ENCODE measurements at places on chromosomes 7 and 10.

GRCh38 chr7:1364068-1364905 is 95.0 kb downstream of the MICALL2 start:
- DNase-seq = no peak

DNA sequence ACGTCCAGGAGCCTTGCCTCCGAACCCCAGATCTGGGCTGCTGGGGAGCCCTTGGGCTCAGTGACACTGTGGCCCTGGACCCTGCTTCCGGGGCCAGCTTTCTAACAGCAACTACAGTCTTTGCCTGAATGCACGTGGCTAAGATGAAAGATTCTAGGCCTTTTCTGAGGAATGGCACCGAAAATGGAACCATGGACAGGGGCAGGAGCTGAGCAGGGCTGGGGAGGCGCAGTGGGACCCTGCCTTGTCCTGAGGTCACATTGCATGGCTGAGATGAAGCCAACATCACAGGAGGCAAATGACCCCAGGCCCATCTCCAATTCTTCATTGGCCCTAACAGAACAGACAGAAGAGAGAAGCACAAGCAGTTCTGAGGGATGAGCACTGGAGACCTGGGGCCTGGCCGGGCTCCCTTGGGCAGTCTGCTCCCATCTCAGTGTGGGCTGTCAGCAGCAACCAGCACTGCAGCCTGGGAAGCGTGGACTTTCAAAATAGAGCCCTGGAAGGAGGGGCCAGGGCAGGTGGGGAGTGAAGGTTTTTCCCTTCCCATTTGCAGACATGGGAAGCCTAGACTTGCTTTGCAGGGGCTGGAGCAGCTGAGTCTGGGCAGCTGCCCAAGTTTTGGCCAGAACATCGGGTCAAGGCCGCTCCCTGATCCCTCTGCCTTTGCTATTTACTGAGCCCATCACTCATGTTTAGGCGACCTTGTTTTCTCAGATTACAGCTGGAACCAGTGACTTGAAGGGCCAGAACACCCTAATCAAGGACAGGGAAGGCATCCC is 114.4 kb upstream of the TCERG1L start:
- DNase-seq = no peak

GRCh38 chr10:132836248-132836831 is 50.4 kb upstream of the NKX6-2 start:
- no peak for DNase-seq

- DNase-seq = no peak
Measured at GRCh38 chr10:131077724-131078123, 233.8 kb downstream of the TCERG1L start.

DNA sequence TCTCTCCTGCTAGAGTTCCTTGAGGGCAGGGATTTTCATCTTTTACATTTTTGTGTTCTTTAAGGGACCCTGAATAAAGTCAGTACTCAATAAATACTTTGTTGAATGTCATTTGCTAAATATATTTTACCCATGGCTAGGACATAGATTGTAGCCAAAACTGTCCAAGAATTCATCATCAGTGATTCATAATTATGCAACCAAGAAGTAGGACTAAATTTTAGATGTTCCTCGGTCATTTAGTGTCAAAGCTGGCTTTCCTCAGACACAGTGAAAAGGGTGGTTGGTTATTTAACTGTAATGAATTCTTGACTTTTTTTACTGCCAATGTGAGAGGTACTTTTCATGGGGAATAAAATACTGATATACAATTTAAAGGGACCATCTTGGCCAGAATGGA is 3.3 kb downstream of the NUDT13 start:
- no peak for DNase-seq

GRCh38 chr7:27398851-27399250 is 156.2 kb downstream of the EVX1 start:
- no peak for DNase-seq

DNA sequence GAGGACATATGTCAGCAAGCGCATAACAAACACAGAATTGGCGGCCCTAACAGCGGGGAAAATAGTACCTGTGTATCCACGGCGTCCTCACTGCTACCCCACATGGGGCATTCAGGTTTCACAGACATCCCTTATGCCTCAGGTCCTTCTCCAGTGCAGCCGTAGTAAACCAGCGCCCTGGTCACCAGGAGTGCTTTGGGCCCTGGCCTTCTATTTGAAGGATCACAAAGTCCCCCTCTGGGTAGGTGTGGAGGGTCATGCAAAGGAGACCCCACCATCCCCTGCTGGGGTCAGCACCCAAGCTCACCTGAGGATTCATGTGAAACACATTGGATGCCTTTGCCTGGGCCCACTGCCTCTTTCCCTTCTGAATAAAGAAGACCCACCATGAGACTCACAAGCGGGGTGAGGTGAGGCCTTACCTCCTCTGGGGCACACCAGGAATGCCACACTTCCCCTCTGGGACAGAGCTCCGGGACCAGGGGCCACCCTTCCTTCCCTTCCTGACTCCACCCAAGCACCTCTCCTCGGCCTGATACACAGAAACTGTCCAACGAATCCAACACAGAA is 18.8 kb downstream of the CLRN3 start:
- DNase-seq = no peak

DNA sequence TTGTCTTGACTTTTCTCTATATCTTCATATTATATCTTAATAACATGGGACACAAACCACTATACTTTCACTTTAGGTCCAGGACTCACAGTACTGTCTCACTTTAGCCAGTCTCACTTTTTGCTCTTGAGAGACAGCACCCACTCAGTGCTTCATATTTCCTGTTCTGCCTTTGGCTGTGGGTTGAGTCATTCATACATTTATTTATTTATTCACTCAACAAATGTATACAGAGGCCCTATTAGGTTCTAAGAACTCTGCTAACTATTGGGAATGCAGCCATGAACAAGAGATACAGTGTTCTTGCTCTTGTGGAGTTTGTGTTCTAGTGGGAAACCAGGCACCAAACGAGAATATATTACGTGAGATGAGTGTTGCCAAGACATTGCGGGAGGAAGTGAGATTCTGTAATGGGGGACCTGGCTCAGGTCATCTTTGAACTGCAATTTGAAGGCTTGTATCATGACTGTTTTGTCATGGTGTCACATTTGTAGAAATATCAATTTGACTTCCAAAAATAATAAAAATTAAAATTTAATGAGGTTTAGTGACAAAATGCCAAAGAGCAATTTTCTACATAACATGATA is 190.1 kb downstream of the SDHAF3 start:
- DNase-seq = no peak

GRCh38 chr7:100048680-100049079 is 894 bp upstream of the ZSCAN21 start:
- DNase-seq = no peak

DNA sequence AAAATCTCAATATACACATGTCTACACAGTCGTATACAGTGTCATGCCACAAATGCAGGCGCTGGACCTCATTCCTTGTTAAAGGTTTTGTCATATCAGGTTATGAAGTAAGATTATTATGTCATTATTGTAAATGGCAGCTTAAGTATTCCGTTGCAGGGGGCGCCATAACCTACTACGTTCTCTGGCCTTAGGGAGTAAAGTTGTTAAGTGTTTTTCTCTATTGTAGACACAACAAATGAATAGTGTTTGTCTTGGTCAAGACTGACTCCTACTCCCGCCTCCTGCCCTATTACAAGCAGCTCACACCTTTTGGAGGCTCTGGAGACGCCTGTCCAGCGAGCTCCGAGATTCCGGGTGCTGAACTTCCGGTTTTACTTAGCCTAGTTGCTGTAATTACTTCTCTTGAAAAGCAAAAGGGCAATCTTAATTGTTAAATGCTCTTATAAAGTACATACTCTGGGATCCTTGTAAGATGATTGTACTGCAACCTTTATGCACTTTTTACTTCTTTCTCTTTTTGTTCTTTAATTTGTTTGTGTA is 994 bp downstream of the GATAD1 start:
- no peak for DNase-seq

DNA sequence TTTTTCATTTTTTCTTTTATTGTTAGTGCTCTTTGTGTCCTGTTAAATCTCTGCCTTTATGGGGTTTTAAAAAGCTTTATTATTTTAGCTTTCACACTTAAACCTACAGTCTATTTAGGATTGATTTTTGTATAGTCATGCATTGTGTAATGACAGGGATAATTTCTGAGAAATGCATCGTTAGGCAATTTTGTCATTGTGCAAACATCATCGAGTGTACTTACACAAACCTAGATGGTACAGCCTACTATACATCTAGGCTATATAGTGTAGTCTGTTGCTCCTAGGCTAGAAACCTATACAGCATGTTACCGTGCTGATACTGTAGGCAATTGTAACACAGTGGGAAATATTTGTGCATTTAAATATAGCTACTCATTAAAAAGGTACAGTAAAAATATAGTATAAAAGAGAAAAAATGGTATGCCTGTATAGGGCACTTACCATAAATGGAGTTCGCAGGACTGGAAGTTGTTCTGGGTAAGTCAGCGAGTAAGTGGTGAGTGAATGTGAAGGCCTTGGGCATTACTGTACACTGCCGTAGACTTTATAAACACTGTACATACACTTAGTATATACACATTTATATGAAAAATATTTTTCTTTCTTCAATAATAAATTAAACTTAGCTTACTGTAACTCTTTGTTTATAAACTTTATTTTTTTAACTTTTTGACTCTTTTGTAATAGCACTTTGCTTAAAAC is 16.0 kb downstream of the UBE2D1 start:
- DNase-seq = no peak

DNA sequence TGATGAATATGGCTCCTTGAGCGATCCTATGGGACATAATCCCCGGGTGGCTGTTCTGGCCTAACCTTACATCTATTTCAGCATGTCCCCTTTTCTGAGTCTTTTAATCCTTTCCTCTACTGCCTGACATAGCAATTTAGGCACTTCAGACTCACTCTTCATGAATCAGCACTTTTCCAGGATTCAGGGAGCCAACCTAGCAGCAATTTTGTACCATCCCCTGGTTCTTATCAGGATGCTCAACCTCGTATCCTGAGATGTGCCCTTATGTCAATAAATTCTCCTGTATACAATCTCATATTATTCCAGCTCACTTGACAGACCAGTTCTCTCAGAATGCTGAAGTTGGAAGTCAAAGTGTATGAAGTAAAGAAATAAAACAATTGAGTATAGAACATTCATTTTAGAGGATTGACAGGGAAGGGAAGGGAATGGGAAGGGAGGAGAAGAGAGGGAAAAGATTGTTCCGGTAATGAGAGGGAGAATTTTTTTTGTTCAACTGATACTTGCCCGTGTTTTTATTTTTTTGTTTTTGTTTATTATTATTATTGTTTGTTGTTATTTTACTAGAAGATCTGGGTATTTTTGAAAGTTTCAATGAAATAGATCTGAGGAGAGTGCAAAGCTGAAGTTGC is 8.2 kb upstream of the ZC3HAV1 start:
- DNase-seq = no peak

DNA sequence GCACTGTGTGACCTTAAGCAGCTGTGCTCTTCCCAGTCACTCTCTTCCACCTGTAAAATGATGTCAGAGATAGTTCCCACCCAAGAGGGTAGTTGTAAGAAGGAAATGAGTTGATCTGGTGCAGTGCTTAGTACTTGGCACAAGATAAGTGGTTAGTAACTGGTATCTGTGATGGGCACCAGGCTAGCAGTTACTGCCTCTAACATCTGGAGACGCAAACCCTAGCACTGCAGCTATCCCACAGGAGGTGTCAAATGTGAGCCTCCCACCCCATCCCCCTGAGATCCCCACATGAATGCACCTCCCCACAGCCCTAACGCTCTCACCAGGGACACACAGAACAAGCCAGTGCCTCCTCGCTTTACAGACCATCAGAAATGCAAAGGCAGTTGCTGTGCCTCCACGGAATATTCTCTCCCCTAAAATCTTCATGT is 72.0 kb downstream of the KCNMA1 start:
- DNase-seq = no peak

- no peak for DNase-seq
Measured at GRCh38 chr10:10727812-10728211, 289.9 kb upstream of the CELF2 start.

GRCh38 chr7:28447071-28447470 is 34.8 kb downstream of the CREB5 start:
- DNase-seq = no peak

DNA sequence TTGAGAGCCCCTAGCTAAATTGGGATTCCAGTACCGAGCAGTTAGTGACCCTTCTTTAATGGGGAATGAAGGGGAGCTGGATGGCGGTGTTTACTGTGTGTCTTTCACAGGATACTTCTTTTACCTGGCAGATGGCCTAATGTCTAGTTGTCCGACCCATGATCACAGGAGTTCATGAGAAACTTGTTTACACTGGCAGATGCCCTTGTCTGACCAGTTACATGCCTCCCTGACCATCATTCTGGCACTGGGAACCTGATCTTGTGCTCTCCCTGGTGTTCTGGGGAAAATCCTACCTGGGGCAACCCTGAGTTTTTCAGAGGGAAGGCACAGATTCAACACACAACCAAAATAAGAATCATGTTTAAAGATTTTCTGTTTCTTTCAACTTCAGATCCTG is 120.1 kb upstream of the SLC13A1 start:
- DNase-seq = no peak

GRCh38 chr10:97543025-97543546 is 29.5 kb upstream of the ANKRD2 start:
- DNase-seq = no peak

- no peak for DNase-seq
Measured at GRCh38 chr10:131785121-131785460, 115.7 kb upstream of the PPP2R2D start.

- no peak for DNase-seq
Measured at GRCh38 chr10:102997998-102998397, 79.9 kb downstream of the CNNM2 start.

- no peak for DNase-seq
Measured at GRCh38 chr10:125691160-125691981, 8.4 kb upstream of the TEX36 start.

GRCh38 chr10:60380781-60381180 is 8.9 kb downstream of the ANK3 start:
- DNase-seq = no peak

GRCh38 chr10:62250594-62251198 is 17.9 kb downstream of the RTKN2 start:
- DNase-seq = no peak

- no peak for DNase-seq
Measured at GRCh38 chr10:77698267-77698931, 60.8 kb upstream of the KCNMA1 start.

DNA sequence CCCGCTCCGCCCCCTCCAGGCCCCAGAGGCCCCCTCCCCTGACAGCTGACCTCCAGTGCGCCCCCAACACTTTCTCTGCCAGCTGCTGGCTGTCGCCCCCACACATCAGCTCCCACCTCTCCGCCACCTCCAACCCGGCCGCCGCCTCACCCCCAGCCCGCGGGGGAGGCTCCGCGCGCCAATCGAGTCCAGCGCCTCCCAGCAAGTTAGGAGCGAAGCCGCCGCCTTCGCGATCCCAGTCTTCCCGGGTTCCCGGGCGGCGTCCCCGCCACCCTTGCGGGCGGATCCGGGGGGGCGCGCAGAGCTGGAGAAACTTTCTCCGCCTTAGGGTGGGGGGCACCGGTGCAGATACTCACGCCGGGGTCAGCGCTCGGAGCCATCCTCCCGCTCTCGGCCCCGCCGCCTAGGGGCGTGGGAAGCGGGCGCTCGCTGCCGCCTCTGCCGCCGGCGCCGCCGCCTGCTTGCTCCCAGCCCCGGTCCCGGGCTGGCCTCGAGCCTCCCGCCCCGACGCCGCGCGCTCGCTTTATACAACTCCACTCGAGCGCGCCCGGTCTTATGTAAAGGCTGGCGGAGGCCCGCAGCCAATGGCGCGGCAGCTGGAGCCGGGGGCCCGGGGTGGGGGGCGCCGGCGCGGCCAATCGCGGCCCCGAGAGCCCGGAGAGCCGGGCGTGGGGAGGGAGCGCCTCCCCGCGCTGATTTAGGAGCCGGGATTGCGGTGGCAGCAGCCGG is at the start of gene CRTAC1:
CRTAC1 (minus strand) TSS at position 529 of the 729 bp plus-strand sequence; CDS start at position 380, 149 bp downstream.
- no peak for DNase-seq

Measured in esophagus muscularis mucosa (tissue), 4 donors.